ENCODE measurements at places on chromosomes 5 and 9.
A peak's percentile ranks its signal among the peaks of the same experiment; 100 is the strongest.

DNA sequence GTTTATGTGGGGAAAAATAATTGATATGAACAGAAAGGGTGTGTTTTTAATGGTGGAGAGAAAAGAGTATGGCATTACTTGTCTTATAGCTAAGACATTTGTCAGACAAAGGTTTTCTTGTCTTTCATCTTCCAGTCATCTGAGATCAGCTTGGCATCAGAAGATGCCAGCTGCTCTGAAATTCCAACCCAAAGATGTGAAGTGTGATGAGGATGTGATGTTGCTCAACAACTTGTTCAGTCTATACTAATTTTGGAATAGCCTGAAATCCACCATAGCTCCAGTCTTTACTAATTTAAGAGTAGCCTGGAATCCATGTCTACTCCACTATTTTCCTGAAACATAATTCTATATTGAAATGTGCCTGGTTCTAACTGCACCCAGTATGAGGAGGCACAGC, 182.3 kb downstream of the CFAP90 start:
- no peak for DNase-seq

DNA sequence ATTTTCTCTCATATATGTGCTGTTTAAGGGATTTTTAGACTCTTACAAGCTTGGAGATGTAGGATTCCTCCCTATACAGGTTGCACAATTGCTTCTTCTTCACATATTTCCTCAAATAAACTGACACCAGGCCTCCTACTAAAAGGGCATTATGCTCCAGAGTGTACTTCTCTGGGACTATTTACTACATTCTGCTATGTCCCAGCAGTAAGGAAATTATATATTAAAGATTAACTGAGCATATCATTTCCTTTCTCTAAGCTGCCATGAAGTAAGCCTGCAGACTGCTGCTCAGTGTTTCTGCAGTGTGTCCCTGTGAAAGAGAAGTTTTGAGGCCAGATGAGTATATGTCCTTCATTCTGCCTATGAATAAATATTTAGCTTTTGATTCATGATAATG, 356.9 kb upstream of the NUDT12 start:
- DNase-seq, result no peak

GRCh38 chr5:107531308-107531707, 139.4 kb downstream of the EFNA5 start:
- no peak for DNase-seq

GRCh38 chr5:154653764-154654485, 101.3 kb upstream of the LARP1 start:
- DNase-seq, result no peak

DNA sequence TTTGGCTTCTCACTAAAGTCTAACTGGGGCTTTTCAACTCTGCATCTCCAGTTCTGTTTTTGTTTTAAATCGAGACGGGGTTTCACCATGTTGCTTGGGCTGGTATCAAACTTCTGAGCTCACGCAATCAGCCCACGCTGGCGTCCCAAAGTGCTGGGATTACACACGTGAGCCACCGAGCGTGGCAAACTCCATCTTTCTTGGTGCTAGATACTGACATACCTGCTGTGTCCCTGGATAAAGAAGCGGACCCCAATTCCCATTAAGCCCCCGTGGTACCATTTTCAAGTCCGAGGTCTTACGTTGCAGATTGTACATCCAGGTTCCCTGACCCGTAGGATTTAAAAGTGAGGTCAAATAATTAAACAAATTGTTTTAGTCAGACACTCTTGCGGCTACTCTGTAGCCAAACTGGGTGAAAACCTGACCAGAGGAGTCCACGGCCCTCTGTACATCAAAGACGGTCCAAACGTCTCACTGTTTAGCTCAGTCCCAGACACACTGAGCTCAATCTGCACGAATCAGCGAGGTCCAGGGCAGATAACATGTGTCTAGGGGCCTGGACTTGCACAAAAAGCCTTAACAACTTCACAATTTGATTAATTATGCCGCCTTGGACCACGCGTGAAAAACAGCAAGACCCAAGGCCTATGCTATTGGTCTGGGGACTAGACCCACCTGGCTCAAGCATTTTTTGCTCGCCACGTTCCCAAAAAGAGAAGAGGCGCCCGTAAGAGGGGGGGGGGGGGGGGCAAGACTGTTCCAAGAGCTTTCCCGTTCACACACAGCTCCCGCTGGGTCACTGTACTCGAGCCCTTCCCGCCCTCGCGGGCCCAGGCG, 727 bp upstream of the DNAJA1 start:
- peak; percentile 22 for DNase-seq

- DNase-seq, result peak; percentile 41
Observed at GRCh38 chr5:103915081-103915480, 352.5 kb upstream of the NUDT12 start.

- DNase-seq, result no peak
Observed at GRCh38 chr5:133916914-133917313, 51.5 kb downstream of the C5orf15 start.

GRCh38 chr5:43804723-43805122, 201.7 kb downstream of the NNT start:
- DNase-seq, result no peak

DNA sequence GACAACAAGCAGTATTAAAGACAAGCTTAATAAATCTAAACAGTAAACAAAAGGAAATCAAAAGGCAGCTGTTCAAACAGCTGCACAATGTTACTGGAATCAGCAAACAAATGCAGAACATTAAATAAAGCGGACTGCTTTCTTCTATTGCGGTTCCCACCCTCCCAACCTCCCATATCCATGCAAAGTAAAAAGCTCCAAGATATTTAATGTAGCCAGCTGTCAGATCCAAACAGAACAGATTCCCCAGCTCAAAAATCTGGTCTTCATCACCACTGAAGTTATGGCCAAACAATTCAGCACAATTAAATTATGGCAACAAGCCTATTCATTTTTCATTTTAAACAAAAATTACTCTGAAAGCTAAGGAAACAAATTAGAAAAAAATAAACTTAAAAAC, 75.9 kb downstream of the SLC38A9 start:
- DNase-seq, result peak; percentile 8

DNA sequence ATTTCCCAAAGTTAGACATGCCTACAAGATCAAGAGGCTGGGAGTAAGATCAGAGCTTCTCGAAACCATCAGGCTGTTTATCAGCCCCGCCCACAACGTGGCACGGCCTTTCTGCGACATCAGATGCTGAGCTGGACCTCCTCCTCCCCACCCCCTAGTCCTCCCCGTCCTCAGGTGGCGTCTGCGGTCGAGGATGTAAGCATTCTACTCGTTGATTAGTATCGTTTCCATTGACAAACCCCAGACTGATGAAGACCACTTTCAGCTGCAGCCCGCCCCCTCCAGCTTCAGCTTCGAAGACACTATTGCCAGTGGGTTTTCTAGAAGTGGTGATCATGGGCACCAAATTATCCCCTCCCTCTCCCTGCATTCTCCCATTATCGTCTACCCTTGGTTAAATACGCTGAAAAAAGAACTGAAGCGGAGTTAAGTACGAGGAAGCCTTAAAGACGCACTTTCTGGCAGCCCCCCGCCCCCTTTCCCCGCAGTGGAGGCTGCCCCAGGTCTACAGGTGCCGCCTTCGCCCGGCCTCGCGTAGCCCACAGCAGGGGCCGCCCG, 1.1 kb downstream of the PPIC start:
- DNase-seq, result peak; percentile 36

GRCh38 chr9:75228893-75229292, 140.6 kb downstream of the OSTF1 start:
- DNase-seq, result no peak

GRCh38 chr9:557601-558201, 283.8 kb upstream of the DMRT1 start:
- DNase-seq, result no peak

- DNase-seq, result no peak
Observed at GRCh38 chr5:65248896-65249295, 232.8 kb downstream of the ADAMTS6 start.

GRCh38 chr9:99358668-99359067, 136.6 kb downstream of the SEC61B start:
- no peak for DNase-seq

GRCh38 chr9:86990290-86990689, 43.0 kb upstream of the GAS1 start:
- peak; percentile 37 for DNase-seq

GRCh38 chr9:96493757-96494156, 43.8 kb downstream of the HABP4 start:
- DNase-seq, result no peak

GRCh38 chr9:121581786-121582600, 69.4 kb upstream of the DAB2IP start:
- DNase-seq, result no peak

DNA sequence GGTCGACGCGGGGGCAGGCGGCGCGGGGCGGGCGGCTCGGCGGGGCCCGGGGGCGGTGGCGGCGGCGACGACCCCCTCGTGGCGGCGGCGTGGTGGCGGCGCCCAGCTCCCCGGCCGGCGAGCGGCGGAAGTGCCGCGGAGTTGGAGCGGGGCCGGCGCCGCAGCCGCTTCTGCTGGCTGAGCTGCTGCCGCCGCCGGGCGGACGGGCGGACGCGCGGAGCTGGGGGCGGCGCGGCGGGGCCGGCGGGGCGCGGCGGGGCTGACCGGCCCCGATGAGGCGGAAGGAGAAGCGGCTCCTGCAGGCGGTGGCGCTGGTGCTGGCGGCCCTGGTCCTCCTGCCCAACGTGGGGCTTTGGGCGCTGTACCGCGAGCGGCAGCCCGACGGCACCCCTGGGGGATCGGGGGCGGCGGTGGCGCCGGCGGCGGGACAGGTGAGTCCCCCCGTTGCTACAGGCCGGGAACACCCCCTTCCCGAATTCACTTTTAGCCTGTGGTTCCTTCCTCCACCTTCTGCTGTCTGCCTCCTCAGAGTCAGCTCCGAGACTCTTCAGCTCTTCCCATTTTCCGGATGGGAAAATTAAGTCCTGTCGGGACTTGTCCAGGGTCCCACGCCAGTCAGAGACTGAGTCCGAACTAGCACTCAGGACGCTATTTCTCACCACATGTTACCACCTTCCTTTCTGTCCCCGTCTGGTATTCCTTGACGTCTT, at the start of gene GALNT10:
GALNT10 (plus strand) TSS at position 139 of the 710 bp plus-strand sequence; CDS start at position 273, 134 bp downstream.
- peak; percentile 77 for DNase-seq

- no peak for DNase-seq
Observed at GRCh38 chr5:171770153-171770552, 15.5 kb upstream of the SMIM23 start.

GRCh38 chr9:125585503-125586171, 121.4 kb downstream of the MAPKAP1 start:
- no peak for DNase-seq

DNA sequence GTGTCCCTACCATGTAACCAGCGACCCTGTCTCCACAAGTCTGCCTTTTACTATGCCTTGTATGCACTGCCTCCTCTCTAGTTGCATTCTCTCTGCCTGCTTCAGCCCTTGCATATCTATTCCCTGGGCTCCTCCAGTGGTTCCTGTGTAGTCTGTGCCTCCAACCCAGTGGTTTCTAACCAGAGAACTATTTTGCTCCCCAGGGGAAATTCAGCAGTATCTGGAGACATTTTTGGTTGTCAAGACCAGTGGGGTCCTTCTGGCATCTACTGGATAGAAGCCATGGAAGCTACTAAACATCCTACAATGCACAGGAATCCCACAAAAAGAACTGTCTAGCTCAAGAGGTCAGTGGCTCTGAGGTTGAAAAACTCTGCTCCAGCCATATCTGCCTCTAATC, 224.1 kb upstream of the RASEF start:
- peak; percentile 59 for DNase-seq

GRCh38 chr5:5644249-5644648, 221.8 kb downstream of the ICE1 start:
- DNase-seq, result no peak

DNA sequence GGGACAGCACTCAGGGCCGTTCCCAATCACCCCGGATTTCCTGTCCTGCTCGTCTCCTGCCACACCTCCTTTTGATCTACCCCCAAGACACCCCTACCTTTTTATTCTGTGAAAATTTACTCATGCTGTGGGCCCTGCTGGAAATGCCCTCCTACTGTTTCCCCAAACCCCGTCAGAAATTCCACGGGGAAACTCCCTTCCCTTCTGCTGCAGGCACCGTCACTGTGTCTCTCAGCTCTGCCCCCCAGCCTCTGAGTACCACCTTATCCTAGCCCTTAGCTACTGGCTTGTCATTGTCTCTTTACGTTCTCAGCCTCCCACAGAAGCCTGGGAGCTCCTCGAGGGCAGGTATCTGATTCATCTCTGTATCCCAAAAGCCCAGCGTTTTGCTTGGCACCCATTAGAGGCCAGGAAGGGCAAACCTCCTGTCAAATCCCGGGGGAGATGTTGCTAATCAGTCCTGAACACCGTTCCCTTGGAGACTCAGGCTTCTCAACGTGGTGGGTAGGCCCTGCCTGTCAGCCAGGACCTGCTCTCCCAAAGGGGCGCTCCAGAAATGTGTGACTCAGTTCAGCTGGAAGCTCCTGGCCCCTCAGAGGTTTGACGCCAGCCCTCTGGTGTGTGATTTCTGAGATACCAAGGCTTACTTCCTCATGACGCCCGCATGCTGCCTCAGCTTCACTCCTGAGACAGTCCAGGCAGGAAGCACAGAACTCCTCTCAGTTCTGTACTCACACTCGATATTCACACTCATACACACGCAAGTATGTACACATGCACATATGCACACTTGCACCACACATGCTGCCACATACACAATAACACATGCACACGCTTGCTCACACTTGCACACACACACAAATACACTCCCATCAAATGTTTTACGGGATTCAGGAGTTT, 50.7 kb upstream of the GRHPR start:
- DNase-seq, result peak; percentile 83

GRCh38 chr9:90189306-90189705, 453.3 kb downstream of the DIRAS2 start:
- no peak for DNase-seq

GRCh38 chr9:137206602-137207001, 1.1 kb downstream of the NDOR1 start:
- DNase-seq, result no peak

GRCh38 chr5:144236499-144236898, 65.8 kb downstream of the KCTD16 start:
- DNase-seq, result no peak

DNA sequence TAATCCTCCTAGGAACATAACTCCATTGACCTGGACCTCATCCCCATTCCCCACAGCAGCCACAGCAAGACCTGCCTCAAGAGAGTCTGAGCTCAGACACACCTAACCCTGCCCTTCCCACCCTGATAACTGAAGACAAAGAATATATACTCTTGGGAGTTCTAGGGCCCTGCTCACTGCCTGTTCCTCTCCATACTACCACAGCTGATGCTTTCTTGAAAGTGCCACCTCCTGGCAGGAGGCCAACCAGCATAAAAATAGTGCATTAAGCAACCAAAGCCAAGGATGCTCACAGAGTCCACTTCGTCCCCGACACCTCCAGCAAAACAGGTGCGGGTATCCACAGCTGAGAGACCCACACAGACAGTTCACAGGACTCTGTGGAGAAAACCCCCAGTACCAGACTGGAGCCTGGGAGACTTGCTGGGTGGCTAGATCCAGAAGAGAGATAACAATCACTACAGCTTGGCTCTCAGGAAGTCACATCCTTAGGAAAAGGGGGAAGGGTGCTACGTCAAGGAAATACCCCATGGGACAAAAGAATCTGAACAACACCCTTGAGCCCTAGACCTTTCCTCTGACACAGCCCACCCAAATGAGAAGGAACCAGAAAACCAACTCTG, 23.5 kb downstream of the FAM114A2 start:
- no peak for DNase-seq

GRCh38 chr9:84177407-84177806, 163.2 kb downstream of the SLC28A3 start:
- DNase-seq, result no peak

GRCh38 chr5:127088251-127088650, 14.9 kb upstream of the C5orf63 start:
- DNase-seq, result peak; percentile 98

- DNase-seq, result peak; percentile 82
Observed at GRCh38 chr9:77495834-77496671, 152.1 kb downstream of the GNA14 start.

All from fibroblast of skin of right biceps (primary cell).